ENCODE measurements at places on chromosomes 6 and 20.

GRCh38 chr6:152167641-152168603 lies 360.4 kb downstream of the ESR1 start:
- peak; percentile 84 for DNase-seq

- DNase-seq: peak; percentile 77
These were observed 70.0 kb downstream of the FAM50B start for GRCh38 chr6:3919130-3919628.

GRCh38 chr20:39310363-39310995 lies 348.3 kb downstream of the DHX35 start:
- no peak for DNase-seq

DNA sequence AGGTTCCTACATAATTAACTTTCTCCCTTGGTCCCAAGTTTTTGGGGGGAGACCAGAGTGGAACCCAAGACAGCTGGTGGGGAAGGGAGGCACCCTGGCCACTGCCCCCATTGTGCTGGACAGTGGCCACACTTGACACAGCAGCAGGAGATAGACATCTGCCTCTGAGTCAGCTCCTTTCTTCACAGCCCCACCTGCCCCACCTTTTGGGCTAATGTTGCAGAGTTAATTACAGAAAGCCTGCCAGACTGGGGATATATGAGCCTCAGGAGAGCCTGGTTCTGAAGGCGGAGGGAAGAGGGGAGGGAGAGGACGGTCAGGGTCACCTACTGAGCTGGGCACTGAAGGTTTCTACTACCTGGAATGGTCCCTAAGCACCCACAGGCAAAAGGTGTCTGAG lies 50.6 kb downstream of the MAFB start:
- no peak for DNase-seq

- DNase-seq: peak; percentile 74
These were observed 127.5 kb downstream of the PKHD1 start for GRCh38 chr6:51959744-51960383.

- peak; percentile 73 for DNase-seq
These were observed 846 bp downstream of the PDE10A start for GRCh38 chr6:165662041-165662748.

All from myocyte (in vitro differentiated cells).